ENCODE measurements at places on chromosomes 1 and 21.

GRCh38 chr1:36253161-36253862, 29.1 kb downstream of the THRAP3 start:
- no peak for DNase-seq
- peaks cover 15% of the 10 kb centered on the region for H3K4me1 ChIP-seq
- no peak overlapping the region for H3K4me3 ChIP-seq
- H3K27me3 ChIP-seq, result no peaks in the 10 kb centered on the region
- no peak overlapping the region for H3K27ac ChIP-seq

DNA sequence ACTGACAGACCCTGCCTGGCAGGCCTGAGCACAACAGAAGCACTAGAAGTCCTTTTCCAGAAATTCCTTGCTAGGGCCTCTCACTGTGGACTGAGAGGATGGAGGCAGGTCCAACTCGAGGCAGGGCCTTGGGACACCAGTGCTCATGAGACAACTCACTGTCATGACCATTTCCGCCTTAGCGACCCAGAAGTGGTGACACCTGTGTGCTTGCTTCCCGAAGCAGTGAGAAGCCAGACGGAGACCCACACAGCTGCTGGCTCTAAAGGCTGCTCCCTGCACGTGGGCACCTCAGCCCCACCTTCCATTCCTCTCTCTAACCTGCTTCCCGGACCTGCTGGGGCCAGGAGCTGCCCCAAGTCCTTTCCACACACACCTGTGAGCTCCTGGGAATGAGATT, 33.0 kb downstream of the KCNC4 start:
- H3K4me1 ChIP-seq, result peaks cover 3% of the 10 kb centered on the region
- no peak for DNase-seq
- no peak overlapping the region for H3K27ac ChIP-seq

GRCh38 chr1:181675091-181675917, 192.0 kb downstream of the CACNA1E start:
- no peaks in the 10 kb centered on the region for H3K27me3 ChIP-seq
- no peak overlapping the region for H3K27ac ChIP-seq
- no peak overlapping the region for H3K4me3 ChIP-seq
- no peaks in the 10 kb centered on the region for H3K4me1 ChIP-seq

DNA sequence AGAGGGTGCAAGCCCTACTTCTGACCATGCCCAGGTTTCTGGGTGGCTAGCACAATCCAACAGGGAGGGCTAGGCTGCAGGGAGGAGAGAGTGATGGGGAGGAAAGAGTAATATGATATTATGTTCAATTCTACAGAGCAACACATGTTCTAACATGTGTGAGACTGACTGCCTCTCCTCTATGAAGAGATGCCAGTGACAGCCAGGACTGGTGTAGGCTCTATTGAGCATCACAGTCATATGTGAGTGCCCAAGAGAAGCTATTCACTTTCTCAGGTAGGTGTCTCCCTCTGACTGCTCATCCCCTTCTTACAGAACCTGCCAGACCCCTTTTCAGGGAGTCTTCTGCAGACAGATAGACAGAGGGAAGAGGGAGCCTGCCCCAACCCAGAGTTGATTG, 446.1 kb downstream of the SIPA1L2 start:
- no peaks in the 10 kb centered on the region for H3K36me3 ChIP-seq
- no peaks in the 10 kb centered on the region for H3K27me3 ChIP-seq
- DNase-seq, result no peak
- H3K4me3 ChIP-seq, result no peak overlapping the region
- no peak overlapping the region for H3K27ac ChIP-seq
- H3K4me1 ChIP-seq, result peaks cover 2% of the 10 kb centered on the region

GRCh38 chr1:105700723-105701122, 1355.8 kb upstream of the PRMT6 start:
- H3K4me3 ChIP-seq, result no peak overlapping the region
- H3K36me3 ChIP-seq, result no peaks in the 10 kb centered on the region
- H3K4me1 ChIP-seq, result no peaks in the 10 kb centered on the region
- H3K27me3 ChIP-seq, result no peaks in the 10 kb centered on the region
- no peak overlapping the region for H3K27ac ChIP-seq

GRCh38 chr1:6989212-6990159, 204.2 kb downstream of the CAMTA1 start:
- H3K36me3 ChIP-seq, result no peaks in the 10 kb centered on the region
- H3K4me1 ChIP-seq, result no peaks in the 10 kb centered on the region
- no peak overlapping the region for H3K27ac ChIP-seq
- H3K27me3 ChIP-seq, result no peaks in the 10 kb centered on the region

DNA sequence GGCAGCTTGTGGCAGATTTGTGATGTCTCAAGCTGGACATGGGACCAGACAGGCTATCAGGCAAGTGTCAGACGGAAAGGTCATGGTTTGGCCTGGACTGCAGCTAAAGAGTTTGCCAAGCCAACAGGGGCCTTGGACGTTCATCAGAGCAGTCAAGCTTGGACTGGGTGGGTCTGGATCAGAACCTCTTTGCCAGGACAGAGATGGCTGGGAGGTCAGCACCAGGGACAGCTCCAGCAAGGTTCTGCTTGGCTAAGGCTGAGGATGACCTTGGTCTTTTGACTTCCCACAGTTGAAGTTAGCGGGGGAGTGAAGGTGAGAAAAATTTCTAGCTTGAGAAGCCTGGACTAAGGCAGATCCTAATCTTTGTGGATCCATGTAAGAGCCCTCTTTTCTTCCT, 68.1 kb downstream of the GRIK3 start:
- H3K4me1 ChIP-seq, result no peaks in the 10 kb centered on the region
- H3K27me3 ChIP-seq, result no peaks in the 10 kb centered on the region
- H3K36me3 ChIP-seq, result no peaks in the 10 kb centered on the region
- DNase-seq, result no peak
- no peak overlapping the region for H3K4me3 ChIP-seq

DNA sequence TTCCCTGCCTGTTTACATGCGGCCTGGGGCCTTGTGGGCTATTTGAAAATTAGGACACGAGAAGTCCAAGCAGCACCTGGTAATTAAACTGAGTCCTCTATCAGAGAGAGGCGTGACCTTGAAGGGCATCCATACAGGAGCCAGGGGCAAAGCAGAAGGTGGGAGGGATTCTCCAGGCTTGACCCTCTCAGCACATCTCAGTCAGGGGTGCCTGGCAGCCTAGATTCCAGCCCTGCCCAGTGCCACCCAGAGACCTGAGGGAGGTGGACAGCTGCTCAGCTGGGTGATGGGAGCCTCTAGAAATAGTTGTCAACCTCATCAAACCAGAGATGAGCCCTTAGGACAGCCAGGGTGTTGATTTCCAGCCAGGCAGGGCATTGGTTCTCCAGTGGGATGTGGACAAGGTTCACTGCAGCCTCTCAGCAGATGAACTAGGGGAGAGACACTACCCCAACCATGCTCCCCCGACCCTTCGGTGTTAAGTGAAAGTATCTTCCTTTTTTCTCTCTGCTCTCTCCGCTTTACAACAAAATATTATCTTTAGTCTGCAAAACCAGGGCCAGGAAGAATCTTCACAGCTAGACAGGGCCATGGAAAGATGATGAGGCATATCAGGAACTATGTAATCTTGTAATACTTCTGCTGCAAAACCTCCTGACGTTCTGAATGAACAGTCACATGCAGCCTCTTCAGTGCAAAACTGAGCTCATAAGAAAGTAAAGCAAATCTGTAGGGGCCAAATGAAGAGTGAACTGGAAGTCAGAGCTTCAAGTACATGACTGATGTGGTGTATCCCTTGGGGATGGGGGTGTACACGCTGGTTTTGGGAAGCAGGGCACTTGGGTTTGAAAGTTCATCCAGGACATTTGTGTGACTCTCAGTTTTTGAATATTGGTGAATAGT, 35.9 kb upstream of the ATP5PO start:
- peaks cover 12% of the 10 kb centered on the region for H3K4me1 ChIP-seq
- no peaks in the 10 kb centered on the region for H3K36me3 ChIP-seq

DNA sequence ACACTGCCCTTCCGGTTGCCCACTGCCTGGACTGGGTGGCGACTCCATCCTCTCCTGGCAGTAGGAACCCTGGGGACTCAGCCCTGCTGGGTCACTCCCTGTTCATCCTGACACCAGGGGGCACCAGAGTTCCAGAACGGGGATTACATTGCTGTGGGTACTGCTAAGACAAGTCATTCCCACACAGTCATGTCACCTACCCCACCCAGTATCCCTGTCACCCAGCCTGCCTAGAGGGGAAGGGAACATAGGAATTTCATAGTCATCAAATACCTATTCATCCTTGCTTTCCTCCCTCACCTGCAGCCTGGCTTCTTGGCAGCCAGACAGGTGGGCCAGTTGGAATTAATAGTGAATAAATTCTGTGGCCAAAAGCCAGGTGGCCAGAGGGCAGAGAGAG, 9.8 kb upstream of the SFN start:
- no peaks in the 10 kb centered on the region for H3K27me3 ChIP-seq
- no peaks in the 10 kb centered on the region for H3K36me3 ChIP-seq
- H3K27ac ChIP-seq, result no peak overlapping the region
- no peak overlapping the region for H3K4me3 ChIP-seq
- no peaks in the 10 kb centered on the region for H3K4me1 ChIP-seq

DNA sequence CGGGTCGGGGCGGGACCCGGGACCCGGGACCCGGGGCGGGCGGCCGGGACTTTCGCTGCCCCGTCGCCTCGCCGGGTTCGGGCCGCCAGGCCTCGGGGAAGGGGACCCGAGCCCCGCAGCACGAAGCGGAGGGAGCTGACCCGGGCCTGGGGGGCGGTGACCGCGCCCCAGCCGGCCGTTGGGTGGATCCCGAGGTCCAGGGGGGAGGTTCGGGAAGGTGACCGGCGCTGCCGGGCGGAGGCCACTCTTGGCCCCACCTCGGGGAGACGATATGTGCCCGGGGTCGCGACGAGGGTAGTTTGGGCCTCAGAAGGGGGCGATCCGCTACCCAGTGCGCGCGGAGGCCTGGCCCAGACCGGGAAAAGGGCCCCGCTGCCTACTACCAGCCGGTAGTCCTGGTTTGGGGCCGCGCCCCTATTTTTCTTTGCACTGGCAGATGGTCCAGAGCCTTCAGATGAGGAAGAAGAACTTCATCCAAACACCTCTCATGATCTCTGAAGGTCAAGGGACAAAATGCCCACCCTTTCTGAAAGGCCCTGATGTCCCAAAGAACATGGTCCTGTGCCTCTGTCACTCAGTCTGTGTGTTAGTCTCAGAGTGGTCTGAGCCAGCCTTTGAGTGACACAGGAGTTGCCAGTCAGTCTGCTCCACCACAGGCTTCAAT, 766 bp downstream of the AGO4 start:
- DNase-seq, result peak; percentile 29
- no peaks in the 10 kb centered on the region for H3K36me3 ChIP-seq
- H3K4me3 ChIP-seq, result peak overlapping the region; percentile 88

DNA sequence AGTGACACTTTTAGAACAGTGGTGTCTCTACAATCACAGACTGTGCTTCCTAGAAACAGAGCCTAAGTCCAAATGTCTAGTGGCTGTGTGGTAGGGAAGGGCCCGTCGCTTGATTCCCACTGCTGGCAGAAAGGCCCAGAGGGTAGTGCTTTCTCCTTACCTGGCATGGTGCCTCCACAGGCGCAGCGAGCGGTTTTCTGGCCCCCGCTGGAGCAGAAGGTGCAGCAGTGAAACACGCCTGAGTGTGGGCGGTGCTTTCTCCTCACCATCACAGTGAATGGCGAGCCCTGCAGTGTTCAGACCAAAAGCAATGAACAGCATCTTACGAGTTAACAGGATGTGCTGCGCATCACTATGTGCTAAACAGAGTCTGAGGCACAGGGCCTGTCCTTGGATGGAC, 8.3 kb downstream of the TRIM45 start:
- no peak overlapping the region for H3K4me3 ChIP-seq
- H3K36me3 ChIP-seq, result no peaks in the 10 kb centered on the region
- no peaks in the 10 kb centered on the region for H3K4me1 ChIP-seq
- no peak overlapping the region for H3K27ac ChIP-seq
- H3K27me3 ChIP-seq, result no peaks in the 10 kb centered on the region

GRCh38 chr1:223820515-223820858, 25.3 kb downstream of the TP53BP2 start:
- H3K36me3 ChIP-seq, result no peaks in the 10 kb centered on the region
- H3K27me3 ChIP-seq, result no peaks in the 10 kb centered on the region
- no peak overlapping the region for H3K4me3 ChIP-seq
- DNase-seq, result no peak
- H3K4me1 ChIP-seq, result peaks cover 4% of the 10 kb centered on the region
- no peak overlapping the region for H3K27ac ChIP-seq

DNA sequence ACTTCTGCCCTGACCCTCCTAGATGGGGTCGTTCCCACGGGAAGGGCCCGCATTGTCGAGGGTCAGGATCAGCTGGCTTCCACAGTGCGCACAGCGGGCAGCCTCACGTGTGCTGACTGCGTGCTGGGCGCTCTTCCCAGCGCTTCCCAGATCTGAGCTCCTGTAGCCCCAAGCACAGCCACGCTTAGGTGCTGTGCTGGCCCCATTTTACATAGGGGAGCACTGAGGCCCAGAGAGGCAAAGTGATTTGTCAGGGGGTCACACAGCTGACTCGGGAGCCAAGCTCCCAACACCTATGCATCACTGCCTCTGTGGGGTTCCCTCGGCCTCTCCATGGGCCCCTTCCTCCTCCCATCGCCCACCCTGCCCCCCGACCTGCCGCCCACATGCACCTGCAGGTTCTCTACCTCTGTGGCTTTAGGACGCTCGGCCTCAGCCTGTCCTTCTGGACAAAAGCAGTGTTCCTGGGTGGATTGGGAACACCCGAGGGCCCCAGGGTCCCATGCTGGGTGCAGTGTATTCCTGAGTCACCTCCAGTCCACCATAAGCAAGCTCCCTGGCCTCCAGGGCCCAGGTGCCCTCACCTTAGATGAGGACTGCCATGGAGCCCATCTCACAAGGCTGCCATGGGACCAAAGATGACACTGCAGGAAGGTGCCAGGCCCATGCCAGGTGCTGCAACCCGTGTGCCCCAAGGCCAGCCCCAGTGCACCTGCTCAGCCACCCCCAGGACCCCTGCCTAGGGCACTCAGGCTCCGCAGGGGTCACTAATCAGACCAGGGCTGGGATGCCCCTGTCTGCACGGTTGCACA, 23.3 kb downstream of the TFF3 start:
- no peaks in the 10 kb centered on the region for H3K36me3 ChIP-seq
- no peak overlapping the region for H3K4me3 ChIP-seq
- H3K4me1 ChIP-seq, result no peaks in the 10 kb centered on the region
- no peaks in the 10 kb centered on the region for H3K27me3 ChIP-seq

DNA sequence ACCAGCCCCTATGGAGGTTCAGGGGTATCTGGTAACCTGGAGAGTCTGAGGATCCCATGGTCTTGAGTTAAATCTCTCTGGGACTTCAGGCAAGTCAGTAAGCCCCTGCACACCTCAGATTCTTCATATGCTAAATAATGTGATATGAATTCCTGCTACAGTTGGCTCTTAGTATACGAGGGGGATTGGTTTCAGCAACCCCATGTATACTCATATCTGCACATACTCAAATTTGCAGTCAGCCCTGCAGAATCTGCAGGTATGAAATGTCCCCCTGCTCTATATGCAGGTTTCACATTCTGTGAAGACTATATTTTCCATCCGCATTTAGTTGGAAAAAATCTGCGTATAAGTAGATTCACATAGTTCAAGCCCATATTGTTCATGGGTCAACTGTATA, 136.6 kb downstream of the TOMM20 start:
- H3K36me3 ChIP-seq, result no peaks in the 10 kb centered on the region
- H3K27ac ChIP-seq, result no peak overlapping the region
- no peak overlapping the region for H3K4me3 ChIP-seq
- DNase-seq, result no peak
- H3K4me1 ChIP-seq, result peaks cover 13% of the 10 kb centered on the region
- H3K27me3 ChIP-seq, result no peaks in the 10 kb centered on the region

GRCh38 chr1:55073187-55073916, 34.0 kb downstream of the PCSK9 start:
- H3K4me3 ChIP-seq, result no peak overlapping the region
- H3K4me1 ChIP-seq, result no peaks in the 10 kb centered on the region
- DNase-seq, result no peak
- H3K27me3 ChIP-seq, result no peaks in the 10 kb centered on the region
- H3K36me3 ChIP-seq, result no peaks in the 10 kb centered on the region

GRCh38 chr1:76433526-76433925, 359.0 kb downstream of the ST6GALNAC3 start:
- no peaks in the 10 kb centered on the region for H3K36me3 ChIP-seq
- H3K4me1 ChIP-seq, result peaks cover 3% of the 10 kb centered on the region
- no peak overlapping the region for H3K27ac ChIP-seq
- DNase-seq, result no peak

All from ovary (tissue), 10 donors.